Kidney tubule cell (primary cell): ENCODE measurements at places on chromosomes 4 and X.

DNA sequence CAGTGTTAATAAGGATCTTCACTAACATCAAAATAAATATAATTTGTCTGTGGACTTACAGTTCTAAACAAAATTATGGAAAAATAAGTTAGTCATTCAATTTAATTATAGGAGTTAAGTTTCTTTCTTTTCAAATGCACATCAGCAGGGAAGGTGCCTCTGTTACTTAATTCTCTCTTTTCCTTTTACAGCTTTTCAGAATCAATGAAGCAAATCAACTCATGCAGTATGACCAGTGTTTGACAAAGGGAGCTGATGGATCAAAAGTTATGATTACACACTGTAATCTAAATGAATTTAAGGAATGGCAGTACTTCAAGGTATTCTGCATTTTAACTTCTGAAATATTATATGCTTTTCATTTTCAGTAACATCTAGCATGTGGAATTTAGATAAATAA is 15.9 kb downstream of the HMGB2 start:
- DNase-seq = no peak

DNA sequence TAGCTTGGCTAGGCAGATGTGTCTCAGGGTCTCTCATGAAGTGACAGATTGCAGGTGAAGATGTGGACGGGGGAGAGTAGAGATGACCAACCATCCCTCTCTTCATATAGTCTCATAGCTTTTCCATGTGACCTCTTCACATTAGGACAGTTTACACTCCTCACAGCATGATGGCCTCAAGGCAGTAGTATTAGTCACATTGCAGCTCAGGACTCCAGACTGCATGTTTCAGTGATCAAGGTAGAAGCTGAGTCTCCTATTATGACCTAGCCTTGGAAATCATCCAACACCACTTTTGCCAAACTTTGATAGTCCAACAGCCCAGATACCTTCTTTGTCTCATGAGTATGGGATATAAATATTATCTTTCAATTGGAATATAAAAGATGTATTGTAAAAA is 147.7 kb downstream of the GASK1B start:
- DNase-seq = peak; percentile 94

- DNase-seq = no peak
These were observed 1535.4 kb upstream of the ADGRL3 start for GRCh38 chr4:59664771-59665170.

DNA sequence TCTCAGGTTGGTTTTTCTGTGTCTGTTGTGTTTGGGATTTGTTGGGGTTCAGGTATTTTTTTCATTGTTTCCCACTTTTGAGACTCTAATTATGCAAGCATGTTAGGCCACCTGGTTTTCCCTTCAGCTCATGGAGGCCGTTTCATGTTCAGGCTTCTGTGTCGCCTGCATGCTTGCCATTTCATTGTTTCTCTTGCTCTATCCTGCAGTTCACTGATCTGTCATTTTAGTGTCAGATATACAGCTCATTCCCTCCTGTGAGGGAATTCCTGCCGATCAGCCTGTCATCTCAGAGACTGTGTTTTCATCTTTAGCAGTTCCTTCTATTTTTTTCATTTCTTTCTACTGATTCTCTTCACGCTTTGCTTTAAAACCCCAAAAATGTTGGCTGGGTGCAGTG is 49.4 kb upstream of the HGFAC start:
- peak; percentile 33 for DNase-seq

DNA sequence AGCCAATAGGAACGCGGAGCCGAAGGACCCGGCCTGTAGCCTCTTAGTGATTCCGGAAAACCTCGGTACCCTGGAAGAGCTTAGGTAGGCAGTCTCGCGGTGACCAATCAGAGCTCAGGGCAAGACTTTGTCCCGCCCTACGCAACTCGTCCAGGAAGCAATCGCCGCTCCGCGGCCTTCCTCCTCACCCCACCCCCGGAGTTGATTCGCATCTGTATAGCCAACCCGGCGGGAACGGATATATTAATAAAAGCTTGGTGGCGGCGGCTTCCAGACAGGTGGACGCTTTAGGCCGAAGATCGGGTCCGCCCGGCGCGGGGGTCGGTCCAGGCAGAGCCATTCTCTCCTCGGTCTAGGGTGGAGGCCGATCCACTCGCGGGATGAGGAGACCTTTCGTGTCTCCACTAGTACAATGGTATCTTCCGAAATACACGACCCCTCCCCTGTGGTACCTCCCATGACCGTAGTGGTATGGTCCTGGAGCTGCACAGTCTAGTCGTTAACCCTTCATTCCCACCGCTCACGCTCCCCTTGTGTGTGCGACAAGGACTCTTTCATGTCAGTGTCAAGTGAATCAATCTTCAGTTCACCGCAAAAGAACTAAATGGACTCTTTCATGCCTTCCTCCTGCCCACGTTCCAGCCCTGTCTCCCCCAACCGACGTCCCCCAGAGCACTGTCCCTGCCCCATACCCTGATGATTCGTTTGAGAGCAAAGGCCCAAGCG is 24.2 kb upstream of the GLOD5 start:
- peak; percentile 97 for DNase-seq

- no peak for DNase-seq
These were observed 39.8 kb downstream of the ANXA3 start for GRCh38 chr4:78591404-78591803.

GRCh38 chr4:119722670-119723069 is 94.1 kb upstream of the PDE5A start:
- no peak for DNase-seq

- DNase-seq = no peak
These were observed 60.6 kb downstream of the GSPT2 start for GRCh38 chrX:51803833-51804232.

DNA sequence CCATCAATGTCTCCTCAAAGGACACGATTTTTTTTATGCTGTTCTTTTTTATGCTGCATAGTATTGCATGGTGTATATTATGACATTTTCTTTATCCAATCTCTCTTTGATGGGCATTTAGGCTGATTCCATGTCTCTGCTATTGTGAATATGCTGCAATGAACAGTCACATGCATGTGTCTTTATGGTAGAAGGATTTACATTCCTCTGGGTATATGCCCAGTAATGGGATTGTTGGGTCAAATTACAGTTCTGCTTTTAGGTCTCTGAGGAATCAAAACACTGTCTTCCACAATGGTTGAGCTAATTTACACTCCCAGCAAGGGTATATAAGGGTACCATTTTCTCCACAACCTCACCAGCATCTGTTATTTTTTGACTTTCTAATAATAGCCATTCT is 113.9 kb downstream of the GRIA3 start:
- DNase-seq = no peak

GRCh38 chr4:182015014-182015413 is 228.2 kb upstream of the TENM3 start:
- DNase-seq = no peak

GRCh38 chrX:46559062-46559461 is 13.8 kb upstream of the ZNF674 start:
- no peak for DNase-seq

DNA sequence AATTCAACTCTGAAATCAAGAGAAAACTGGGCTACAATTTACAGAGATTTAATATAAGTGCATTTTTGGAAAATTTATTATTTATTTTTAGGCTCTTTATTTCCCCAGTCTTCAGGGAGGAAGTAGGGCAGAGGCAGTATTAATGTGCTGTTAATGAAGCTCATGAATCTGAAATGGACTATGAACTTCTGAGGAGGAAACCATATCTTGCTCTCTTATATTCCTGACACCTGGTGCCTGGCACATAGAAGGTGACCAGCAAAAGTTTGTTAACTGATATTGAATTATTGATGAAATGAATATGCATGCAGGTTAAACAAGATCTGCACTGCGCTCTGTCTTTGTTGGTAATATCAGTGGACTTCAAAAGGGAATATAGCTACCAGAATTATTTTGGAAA is 55.1 kb downstream of the UGT8 start:
- no peak for DNase-seq

GRCh38 chr4:73676136-73676535 is 55.9 kb upstream of the RASSF6 start:
- peak; percentile 68 for DNase-seq

DNA sequence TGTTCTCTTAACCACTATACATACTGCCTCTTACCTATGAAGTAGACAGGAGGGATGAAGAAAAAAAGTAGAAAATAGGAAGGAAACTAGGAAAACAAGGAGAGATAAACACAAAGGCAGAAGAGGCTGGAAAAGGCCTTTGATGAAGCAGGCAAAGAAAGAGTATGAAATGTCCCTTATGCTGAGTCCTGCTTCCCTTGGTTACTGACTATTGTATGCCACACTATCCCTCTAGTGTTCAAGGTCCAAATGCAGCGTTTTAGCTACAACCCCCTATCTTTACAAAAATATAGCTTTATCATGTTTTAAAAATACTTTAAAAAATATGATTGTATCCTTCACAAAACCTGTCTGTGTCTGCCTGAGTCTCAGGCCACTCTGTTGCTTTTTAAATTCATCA is 233.1 kb downstream of the CAMK2D start:
- no peak for DNase-seq

DNA sequence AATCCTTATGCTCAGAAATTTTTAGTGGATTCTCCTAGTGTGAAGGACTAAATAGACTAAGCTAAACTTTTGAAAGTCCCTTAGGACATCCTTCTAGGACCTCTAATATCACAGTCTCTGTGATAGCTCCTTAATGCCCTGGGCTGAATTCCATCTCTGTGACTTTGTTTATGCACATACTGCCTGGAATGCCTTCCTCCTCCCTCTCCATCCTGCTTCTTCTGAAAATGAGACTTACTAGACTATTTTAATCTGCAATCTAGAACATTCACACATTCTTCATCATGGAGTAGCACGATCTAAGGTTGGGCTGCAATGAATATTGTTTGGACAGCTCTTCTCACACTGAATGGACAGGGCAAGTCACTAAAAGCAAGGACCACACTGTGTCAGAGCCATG is 65.0 kb upstream of the MSX1 start:
- no peak for DNase-seq

GRCh38 chr4:154084864-154085263 is 296.0 kb upstream of the SFRP2 start:
- DNase-seq = peak; percentile 80

- no peak for DNase-seq
These were observed 10.6 kb downstream of the HAND2 start for GRCh38 chr4:173519111-173520101.

DNA sequence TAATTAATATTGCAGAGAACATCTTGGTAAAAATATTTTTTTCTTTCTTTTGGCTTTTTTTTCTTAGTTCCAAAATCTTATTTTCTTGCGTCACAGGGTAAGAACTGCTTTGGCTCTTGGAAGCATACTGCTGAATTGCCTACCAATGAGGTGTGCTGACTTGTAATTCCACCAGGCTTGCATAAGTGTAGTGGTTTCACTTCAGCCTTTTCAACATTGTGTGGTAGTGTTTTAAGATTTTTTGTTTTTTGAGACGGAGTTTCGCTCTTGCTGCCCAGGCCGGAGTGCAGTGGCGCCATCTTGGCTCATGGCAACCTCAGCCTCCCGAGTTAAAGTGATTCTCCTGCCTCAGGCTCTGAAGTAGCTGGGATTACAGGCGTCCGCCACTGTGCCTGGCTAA is 42.4 kb downstream of the N4BP2 start:
- DNase-seq = no peak

GRCh38 chr4:16583764-16584163 is 314.7 kb downstream of the LDB2 start:
- DNase-seq = peak; percentile 97

- DNase-seq = no peak
These were observed 49.5 kb downstream of the COQ2 start for GRCh38 chr4:83234902-83235644.

GRCh38 chr4:184902550-184902949 is 76.8 kb upstream of the ACSL1 start:
- no peak for DNase-seq

- DNase-seq = no peak
These were observed 22.9 kb downstream of the SH3TC1 start for GRCh38 chr4:8221985-8222384.

DNA sequence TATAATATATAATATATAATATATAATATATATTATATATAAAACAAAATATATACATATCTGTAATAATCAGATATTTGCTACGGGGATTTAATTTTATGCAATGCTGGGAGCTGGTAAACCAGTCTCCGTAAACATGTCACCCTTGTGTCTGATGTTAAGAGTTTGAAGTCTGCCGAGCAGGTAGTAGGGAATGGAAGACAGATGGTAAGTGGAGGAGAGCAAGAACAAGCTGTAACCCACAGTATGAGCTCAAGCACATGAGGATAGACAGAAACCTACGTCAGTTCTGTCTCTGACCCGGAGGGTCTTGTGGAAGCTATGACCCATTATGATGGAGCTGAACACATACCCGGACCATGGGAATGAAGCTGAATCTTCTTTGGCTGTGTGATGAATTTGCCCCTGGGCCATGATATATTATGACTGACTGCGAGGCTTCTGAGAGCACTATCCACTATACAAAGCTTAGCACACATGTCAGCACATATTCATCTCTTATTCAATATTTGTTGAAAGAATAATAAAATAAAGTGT is 46.2 kb downstream of the TIGD2 start:
- DNase-seq = no peak

GRCh38 chr4:11736978-11737377 is 308.3 kb upstream of the HS3ST1 start:
- DNase-seq = no peak

DNA sequence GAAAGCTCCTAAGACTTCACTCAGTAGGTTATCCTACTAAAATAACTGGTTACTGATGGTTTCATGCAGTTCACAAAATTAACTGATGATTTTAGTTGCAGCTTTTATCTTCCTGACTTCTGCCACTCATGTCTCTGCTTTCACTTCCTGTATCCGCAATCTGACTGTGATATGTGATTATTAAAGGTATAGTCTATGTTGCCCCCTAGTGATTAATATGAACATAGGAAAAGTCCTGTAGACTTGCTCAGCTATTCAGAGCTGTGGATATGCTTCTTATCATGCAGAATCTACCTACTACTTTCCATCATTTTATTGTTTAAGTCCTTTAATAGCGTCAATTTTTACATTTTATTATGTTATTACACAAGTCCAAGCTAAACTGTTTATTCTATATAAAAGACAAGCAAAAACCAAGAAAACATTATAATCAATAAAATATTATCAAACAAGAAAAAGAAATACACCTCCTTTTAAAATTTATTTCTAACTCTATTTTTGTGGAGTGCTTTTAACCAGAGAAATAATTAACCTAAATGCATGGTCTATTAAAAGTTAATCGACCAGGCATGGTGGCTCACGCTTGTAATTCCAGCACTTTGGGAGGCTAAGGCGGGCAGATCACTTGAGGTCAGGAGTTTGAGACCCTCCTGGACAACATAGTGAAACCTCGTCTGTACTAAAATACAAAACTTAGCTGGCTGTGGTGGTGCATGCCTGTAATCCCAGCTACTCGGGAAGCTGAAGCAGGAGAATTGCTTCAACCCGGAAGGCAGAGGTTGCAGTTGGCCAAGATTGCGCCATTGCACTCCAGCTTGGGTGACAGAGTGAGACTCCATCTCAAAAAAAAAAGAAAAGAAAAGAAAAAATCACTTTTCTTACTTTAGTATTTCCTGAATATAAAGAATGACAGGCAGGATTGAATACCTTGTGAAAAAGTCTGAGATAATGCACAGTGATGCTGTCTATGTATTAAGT is 40.4 kb upstream of the TLR2 start:
- DNase-seq = peak; percentile 74

DNA sequence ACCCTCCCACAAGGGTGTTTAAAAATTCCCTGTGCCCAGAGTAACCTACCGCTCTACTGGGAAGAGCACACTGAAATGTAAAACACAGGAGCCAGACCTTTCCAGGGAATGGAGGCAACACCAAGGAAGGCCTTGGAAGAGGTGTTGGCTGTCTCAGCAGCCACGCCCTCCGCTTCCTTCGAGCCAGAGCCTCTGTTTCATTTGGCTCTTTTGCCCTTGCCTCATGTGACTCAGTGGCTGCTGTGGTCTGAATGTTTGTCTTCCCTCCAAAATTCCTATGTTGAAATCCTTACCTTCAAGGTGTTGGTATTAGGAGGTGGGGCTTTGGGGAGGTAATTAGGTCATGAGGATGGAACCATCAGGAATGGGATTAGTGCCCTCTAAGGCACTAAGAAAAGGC is 11.3 kb downstream of the SCD5 start:
- DNase-seq = peak; percentile 76
